ENCODE measurements at places on chromosomes 12 and 14.

DNA sequence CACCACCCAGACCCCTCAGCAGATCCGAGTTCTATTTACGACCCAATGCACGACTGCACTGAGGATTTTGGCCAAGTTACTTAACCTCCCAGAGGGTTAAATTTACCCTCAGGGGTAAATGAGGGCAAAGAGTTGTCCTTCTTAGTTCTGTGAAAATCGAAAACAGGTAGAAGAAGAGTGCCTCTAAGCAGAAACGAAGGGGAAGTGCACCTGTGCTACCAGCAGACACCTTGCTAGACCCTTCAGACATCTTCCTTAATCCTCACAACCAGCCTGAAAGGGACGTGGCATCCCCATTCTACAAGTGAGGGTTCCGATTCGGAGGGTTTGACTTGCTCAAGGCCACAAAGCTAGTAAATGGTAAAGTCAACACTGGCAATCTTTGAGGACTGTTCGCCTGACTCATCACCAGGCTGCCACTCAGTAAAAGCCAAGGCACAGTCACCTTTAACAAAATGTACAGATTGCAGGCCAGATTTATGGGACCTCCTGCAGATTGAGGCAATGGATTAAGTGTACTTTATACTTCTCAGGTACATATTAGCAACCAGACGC lies 1.6 kb downstream of the GSG1 start:
- DNase-seq, result no peak

GRCh38 chr14:82837611-82838140 lies 1304.0 kb upstream of the SEL1L start:
- no peak for DNase-seq

- DNase-seq, result peak; percentile 45
Measured at GRCh38 chr12:68406134-68406576, 74.0 kb upstream of the MDM1 start.

DNA sequence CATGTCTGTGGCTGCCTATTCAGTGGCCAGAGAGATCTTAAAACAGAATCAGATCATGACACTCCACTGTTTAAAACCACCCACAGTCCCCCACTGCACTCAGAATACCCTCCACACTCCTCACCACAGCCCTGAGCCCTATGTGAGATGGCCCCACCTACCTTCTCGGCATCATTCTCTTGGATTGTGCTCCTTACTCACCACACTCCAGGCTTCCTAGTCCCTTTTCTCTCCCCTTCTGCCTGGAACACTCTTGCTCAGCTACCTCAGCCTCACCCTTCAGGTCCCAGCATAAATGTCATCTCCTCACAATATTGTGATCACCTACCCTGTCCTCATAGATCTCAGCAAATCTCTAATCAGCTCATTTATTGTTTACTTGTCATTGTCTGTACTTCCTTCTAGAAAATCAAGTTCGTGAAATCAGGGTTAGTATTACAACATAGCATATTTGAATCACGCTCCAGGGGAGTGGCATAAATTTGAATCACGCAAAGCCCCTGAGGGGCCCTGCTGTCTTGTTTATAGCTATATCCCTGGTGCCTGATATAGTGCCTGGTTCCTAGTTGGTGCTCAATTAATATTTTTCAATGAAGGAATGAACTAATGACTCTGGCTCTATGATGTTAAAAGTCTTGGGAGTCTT lies 42.8 kb downstream of the SLC35F4 start:
- peak; percentile 8 for DNase-seq

- DNase-seq, result no peak
Measured at GRCh38 chr14:22400655-22401259, 188.3 kb downstream of the DAD1 start.

DNA sequence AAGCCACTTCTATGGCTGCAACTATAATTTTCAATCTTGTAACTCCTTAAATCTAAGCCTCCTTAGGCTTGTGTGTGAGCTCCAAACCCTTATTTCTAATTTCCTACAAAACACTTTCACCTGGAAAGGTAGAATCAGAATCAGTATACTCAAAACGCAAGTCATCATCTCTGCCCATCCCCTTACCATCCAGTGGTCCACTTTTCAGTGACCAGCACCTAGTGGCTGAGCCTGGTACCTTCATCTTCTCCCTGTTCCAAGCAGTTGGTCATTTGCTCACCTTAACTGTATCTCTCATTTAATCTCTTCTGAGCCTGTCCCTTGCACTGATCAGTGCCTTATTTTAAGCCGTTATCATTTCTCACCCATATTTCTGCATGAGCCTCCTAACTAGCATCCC lies 107.9 kb downstream of the PPM1H start:
- DNase-seq, result no peak

DNA sequence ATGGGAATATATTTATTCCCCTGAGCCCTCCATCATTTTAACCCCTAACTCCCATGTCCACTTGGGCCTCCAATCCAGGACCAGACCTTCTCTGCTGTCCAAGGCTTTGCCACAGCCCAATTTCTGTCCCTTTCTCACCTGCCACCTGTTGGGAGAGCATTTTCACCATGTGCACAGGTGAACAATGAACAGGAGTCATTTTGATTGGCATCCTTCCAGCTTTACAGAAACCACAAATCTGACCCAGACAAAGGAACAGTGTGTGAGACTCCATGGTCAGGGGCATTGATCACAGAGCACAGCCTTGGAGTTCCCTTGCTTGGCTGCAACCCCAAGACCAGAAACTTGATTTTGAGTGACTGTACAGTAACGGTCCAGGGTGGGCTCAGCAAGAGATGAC lies 91.9 kb downstream of the CRACR2A start:
- peak; percentile 19 for DNase-seq

GRCh38 chr14:67764496-67764895 lies 51.9 kb downstream of the ZFYVE26 start:
- DNase-seq, result no peak

DNA sequence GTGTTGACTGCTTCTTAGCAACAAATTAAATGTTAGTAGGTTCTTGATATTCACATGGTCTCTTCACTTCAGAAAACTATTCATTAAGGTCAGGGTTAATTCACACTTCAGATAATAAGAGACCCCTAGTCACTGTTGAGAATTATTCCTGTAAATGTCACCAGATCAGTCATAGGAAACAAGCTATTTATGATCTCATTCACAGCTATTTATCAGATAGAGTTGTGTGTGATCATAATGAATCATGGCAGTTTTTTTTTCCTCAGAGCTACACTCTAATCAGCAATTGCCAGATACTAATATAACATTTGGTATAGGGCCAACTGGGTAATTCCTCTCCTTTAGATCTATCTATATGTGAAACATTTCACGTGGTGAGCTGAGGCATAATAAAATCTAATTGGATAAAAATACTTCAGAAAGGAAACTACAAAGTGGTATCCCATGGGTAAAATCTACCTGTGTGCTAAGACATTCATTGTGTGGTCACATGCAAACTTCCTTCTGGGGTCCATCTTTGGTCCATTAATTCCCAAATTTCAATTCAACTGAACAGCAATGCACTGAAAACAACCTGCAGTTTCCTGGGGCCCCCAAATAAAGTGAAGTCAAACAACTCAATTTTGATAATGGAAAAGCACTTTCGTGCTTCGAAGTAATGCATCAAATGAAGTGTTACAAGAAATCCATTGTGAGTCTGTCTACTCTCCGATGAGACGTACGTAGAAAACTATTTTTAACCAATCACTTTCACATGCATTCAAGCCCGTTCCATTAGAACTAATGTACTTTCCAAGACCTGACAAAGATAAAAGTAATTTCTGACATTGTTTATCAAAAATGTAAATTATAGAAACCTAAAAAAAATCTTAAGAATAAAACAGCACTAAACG lies 197.0 kb downstream of the ACSS3 start:
- DNase-seq, result no peak

GRCh38 chr12:15846887-15847286 lies 35.3 kb upstream of the STRAP start:
- DNase-seq, result no peak

DNA sequence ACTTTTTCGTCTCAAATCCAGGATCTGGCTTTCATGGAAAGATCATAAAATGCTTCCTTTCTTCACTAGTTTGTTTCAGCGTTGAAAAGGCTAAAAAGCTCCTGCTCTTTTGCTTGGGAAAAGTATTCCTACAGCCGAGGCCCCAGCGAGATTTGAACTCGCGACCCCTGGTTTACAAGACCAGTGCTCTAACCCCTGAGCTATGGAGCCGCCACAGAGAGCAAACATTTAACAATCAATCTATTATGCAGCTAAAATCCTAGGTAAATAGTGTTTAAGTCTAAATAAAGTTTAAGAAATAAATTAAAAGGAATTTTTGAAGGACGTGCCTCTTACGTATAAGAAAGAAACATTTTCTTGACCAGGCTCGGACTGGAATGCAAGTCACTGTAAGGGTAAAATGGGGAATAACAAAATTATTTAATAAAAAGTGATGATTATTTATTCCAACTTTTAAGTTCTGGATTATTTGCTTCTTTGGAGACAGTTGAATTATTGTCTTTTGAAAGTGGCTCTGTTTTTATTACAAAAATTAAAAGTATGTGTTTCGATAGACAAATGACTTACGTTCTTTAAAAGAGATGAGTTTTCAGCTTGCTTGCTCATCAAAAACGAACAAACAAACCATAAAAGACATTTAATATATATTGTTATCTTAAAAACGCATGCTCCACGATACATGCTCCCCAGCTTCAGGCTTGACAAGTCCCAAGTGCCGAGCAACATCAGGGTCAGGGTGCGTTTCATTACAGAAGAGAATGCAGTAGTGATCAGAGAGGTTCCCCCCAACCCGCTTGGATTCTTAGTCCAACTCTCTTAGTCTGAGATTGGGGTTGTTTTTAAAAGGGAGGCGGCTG lies 10.2 kb downstream of the OR6S1 start:
- DNase-seq, result no peak

- DNase-seq, result peak; percentile 62
Measured at GRCh38 chr12:47234576-47235141, 154.9 kb upstream of the AMIGO2 start.

DNA sequence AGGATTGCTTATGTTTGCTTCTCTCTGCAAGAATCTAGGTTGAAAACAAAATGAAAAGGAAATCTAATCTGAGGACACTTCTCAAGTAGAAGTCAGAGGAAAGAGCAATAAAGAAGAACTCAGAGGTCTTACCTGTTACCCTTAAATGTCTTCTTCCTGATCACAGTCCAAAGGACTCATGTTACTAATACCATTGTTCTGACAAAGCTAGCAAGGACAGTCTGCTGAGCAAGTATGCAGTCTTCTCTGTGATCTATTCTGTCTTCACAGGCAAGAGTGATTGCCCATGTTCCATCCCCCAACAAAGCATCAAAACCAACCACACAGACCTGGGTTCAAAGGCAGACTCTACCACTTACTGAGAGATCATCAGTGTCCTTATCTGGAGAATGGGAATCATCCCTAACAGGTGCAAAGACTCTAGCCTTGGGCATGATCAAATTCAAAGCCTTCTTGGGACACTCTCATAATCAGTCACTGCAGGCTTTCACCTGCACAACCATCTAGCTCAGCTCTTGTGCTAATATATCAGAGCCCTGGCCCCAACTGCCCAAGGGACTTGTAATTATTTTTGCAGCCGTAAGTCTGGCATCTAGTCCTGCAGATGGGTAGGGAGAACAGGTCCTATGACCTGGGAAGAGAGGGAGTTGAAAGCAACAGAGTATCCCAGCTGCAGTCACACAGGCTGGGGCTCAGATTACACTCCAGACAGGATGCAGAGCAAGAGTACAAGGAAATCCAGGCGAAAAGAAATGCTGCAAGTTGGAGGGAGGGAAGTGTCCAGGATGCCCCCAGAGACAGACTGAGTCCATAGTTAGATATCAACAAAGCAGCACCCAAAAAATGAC lies 97.9 kb upstream of the NUDT4 start:
- DNase-seq, result no peak

DNA sequence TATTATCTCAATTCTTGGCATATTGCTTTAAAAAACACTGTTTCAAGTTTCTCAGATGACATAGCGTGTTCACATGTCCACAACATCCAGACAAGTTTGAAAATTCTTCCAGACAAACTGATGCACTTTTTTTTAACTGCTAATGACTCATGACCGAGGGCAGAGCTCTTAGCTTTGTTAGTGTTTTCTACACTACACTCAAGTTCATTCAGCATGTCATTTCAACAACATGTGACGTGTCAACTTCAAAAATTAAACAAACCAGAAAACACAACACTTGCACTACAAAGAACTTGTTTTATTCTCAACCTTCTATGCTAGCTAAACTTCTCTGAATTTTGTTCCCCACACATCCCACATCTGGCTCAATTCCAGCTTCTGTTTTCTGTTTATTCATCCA lies 1186.3 kb upstream of the FLRT2 start:
- no peak for DNase-seq

DNA sequence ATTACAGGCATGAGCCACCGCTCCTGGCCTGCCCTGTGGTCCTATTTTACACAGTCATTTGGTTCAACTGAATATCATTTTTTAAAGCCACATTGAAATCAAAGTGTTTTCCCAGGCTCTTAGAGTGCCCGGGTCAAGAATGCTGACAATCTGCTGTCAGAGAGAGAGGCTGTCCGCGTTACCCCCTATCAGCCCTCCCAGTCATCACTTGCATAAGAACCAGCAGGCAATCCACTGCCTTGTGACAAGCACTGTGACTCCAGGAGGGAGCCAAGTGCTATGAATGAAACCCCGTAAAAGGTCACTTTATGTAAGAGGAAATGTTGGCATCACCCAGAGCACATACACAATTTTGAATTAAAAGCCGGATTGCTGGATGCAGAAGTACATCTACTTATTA lies 13.5 kb downstream of the PHLDA1 start:
- DNase-seq, result no peak

DNA sequence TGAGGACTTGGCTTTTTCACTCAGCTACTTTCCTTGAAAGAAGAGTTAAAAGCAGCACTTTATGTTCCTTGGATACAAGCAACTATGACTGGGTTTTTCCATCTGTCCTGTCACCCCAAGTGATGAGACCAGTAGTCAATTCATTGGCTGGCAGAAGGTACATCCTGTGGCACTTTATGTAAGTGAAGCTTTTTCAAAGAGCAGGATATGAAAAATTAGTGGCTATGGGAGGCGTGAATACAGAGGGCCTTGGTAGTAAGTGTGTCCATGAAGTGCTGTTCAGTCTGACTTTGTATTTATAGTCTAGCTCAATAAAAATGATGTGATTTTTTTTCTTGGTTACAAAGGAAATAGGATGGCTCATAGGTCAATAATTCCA lies 68.8 kb downstream of the DRAM1 start:
- no peak for DNase-seq

- DNase-seq, result no peak
Measured at GRCh38 chr12:97948591-97948990, 486.0 kb downstream of the RMST start.

DNA sequence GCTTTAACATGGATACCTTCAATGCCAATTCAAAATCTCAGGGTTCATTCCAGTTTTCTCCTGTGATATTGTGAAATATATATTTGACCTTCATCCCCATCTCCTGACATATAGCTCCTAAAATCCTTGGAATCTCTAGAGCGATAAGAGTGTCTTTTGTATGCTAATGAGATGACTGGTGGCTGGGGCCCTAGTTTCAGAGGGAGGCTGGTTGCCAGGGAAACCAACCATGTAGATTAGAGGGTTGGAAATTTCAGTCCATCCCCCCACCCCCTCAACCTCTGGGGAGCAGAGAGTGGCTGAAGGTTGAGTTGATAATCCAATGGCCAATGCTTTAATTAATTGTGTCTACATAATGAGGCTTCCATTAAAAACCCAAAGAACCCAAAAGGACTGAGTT lies 59.4 kb downstream of the SDR9C7 start:
- DNase-seq, result no peak

GRCh38 chr12:92444763-92445162 lies 258.0 kb upstream of the PLEKHG7 start:
- no peak for DNase-seq

GRCh38 chr14:98200601-98201000 lies 1071.4 kb downstream of the BCL11B start:
- DNase-seq, result no peak
